Prostate gland (tissue), 2 donors: ENCODE measurements at places on chromosomes 4 and X. TPM values are rescaled to one million over a fixed set of nuclear protein-coding genes. Genes with fewer than 3 reads are reported as not detected.

GRCh38 chrX:39196192-39197102 lies 395.2 kb downstream of the MID1IP1 start:
- H3K36me3 ChIP-seq, result no peaks in the 10 kb centered on the region
- H3K27me3 ChIP-seq, result no peaks in the 10 kb centered on the region
- H3K4me3 ChIP-seq, result no peak overlapping the region
- H3K27ac ChIP-seq, result no peak overlapping the region
- DNase-seq, result no peak
- H3K4me1 ChIP-seq, result no peaks in the 10 kb centered on the region

- H3K27ac ChIP-seq, result no peak overlapping the region
- H3K4me3 ChIP-seq, result no peak overlapping the region
- H3K4me1 ChIP-seq, result no peaks in the 10 kb centered on the region
These were observed 284.4 kb upstream of the LDB2 start for GRCh38 chr4:17182888-17183287.

- H3K4me1 ChIP-seq, result peaks cover 6% of the 10 kb centered on the region
- H3K27ac ChIP-seq, result peak overlapping the region; percentile 97
- no peaks in the 10 kb centered on the region for H3K27me3 ChIP-seq
- DNase-seq, result peak; percentile 93
- no peaks in the 10 kb centered on the region for H3K36me3 ChIP-seq
These were observed 2.3 kb downstream of the MAML3 start for GRCh38 chr4:140151699-140152012.

DNA sequence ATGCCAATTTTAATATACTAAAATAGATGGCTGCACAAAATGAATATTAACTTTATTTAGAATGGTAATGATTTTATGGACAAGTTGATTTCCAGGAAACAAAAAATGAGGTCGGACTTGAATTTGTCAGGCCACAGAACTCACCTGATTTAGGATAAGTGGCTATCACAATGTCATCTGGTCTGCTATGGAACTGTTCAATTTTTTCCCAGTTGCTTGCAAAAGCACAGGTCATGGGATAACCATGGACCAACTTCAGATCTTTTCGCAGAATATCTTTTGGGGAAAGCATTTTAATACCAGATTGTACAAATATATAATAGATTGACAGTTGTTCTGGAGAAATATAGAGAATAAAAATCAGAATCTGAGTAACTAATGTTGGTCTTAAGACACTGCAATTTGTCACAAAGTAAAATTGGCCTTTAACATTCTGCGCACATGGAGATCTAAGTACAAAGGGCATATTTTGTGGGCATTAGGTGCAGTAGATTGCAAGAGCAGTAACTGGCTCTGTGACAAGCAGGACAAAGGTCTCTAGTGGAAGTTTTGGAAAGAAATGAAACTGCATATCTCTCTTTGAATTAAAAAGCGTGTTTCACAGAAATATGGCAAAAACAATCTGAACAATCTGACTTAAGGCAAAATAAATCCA lies 5.4 kb downstream of the SULT1B1 start:
- no peak overlapping the region for H3K27ac ChIP-seq
- H3K36me3 ChIP-seq, result no peaks in the 10 kb centered on the region
- no peak for DNase-seq
- H3K4me3 ChIP-seq, result no peak overlapping the region

DNA sequence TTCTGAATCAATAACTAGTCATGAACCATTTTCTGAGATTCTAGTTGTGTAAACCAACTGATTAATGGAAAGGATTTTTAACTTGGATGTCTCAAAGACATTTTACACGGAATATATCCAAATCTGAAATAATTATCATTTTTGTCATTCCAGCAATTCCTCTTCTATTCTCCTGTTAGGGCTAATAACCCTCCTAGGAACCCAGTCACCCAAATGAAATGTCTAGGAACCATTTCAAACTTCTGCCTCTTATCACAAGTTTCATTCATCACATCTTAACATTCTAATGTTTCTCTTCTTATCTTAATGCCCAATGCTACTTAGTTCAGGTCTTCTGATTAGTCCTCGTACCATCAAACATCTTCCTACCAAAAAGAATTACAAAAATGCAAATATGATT lies 639.8 kb downstream of the DMD start:
- H3K4me1 ChIP-seq, result no peaks in the 10 kb centered on the region
- H3K4me3 ChIP-seq, result no peak overlapping the region
- no peak for DNase-seq

- no peak overlapping the region for H3K4me3 ChIP-seq
- no peaks in the 10 kb centered on the region for H3K27me3 ChIP-seq
- no peaks in the 10 kb centered on the region for H3K36me3 ChIP-seq
- no peak overlapping the region for H3K27ac ChIP-seq
- no peak for DNase-seq
These were observed 122.2 kb upstream of the GC start for GRCh38 chr4:71906096-71906495.

DNA sequence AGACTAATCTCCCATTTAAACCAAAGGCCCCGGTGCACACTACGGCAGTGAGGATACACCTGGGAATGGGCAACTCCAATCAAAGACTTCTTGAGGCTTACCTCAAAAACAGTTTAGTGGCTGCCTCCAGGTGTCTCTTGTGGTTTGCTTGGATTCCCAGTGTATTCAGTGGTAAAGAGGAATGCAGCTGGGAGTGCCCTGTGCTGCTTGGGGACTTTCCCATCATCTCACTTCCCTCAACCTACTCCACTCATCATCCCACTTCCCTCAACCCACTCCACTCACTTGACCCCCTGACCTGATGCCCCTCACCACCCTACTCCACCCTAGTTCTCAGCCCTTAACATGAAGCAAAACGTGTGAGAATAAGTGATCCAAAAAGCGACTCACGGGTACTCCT lies 177.3 kb upstream of the ETNPPL start:
- H3K4me1 ChIP-seq, result no peaks in the 10 kb centered on the region
- H3K27me3 ChIP-seq, result no peaks in the 10 kb centered on the region
- no peak overlapping the region for H3K4me3 ChIP-seq
- no peak overlapping the region for H3K27ac ChIP-seq
- DNase-seq, result no peak
- H3K36me3 ChIP-seq, result no peaks in the 10 kb centered on the region

- no peaks in the 10 kb centered on the region for H3K4me1 ChIP-seq
- no peaks in the 10 kb centered on the region for H3K27me3 ChIP-seq
- H3K36me3 ChIP-seq, result no peaks in the 10 kb centered on the region
- no peak for DNase-seq
- H3K27ac ChIP-seq, result no peak overlapping the region
These were observed 63.4 kb downstream of the NFKB1 start for GRCh38 chr4:102564399-102565059.

DNA sequence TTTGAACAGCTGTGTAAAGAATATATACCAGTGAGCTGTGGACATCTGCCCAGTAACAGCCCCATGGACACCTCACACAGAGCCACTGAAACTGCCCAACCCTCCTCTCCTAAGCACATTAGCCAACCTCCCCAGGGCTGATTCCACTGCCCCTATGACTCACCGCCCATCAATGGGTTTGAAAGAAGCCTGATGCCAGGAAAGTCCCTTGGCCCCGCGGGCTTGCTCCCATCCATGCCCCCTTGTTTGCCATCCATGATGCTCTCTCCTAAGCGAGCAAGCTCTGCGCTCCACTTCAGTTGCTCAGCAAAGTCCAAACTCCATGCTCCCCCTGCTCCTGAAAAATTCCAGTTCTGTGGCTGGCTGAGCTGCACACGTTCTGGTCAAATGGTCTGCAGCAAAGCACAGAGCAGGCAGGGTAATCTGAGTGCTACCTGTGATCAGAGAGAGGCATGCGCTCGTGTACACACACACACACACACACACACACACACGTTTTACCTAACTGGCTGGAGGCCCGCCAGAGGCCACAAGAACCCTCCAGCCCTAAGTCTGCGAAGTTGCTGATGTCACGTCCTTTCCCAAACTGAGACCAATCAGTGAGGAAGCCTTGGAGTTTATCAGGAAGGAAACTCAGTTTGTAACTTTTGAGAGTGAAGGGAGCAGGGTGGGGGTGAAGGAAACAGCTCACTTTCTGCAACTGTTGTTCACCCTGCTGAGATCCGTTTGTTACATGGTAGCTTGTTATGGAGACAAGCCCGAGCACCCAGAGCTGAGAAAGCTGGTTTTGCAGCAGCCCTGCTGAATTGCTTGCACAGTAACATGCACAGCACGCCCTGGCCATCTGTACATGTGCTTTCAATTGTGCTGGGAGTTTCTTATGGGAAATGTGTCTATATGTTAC lies at the start of gene ASB9:
TSS of gene ASB9 (minus strand) at position 466 of the 904 bp plus-strand sequence. CDS start at position 257, 209 bp downstream.
- no peaks in the 10 kb centered on the region for H3K27me3 ChIP-seq
- H3K4me3 ChIP-seq, result no peak within 1 kb of the TSS
- H3K36me3 ChIP-seq, result no peaks in the 10 kb centered on the region
- DNase-seq, result peak; percentile 13
- H3K4me1 ChIP-seq, result no peaks in the 10 kb centered on the region
- H3K27ac ChIP-seq, result no peak within 1 kb of the TSS

- H3K36me3 ChIP-seq, result no peaks in the 10 kb centered on the region
- no peak overlapping the region for H3K4me3 ChIP-seq
- no peaks in the 10 kb centered on the region for H3K4me1 ChIP-seq
- H3K27ac ChIP-seq, result peak overlapping the region; percentile 15
- DNase-seq, result no peak
These were observed 29.3 kb downstream of the AFAP1 start for GRCh38 chr4:7910263-7910896.

GRCh38 chr4:123659730-123660129 lies 263.1 kb downstream of the SPRY1 start:
- H3K27me3 ChIP-seq, result no peaks in the 10 kb centered on the region
- no peak for DNase-seq
- H3K27ac ChIP-seq, result no peak overlapping the region
- no peak overlapping the region for H3K4me3 ChIP-seq
- H3K36me3 ChIP-seq, result no peaks in the 10 kb centered on the region
- H3K4me1 ChIP-seq, result no peaks in the 10 kb centered on the region

DNA sequence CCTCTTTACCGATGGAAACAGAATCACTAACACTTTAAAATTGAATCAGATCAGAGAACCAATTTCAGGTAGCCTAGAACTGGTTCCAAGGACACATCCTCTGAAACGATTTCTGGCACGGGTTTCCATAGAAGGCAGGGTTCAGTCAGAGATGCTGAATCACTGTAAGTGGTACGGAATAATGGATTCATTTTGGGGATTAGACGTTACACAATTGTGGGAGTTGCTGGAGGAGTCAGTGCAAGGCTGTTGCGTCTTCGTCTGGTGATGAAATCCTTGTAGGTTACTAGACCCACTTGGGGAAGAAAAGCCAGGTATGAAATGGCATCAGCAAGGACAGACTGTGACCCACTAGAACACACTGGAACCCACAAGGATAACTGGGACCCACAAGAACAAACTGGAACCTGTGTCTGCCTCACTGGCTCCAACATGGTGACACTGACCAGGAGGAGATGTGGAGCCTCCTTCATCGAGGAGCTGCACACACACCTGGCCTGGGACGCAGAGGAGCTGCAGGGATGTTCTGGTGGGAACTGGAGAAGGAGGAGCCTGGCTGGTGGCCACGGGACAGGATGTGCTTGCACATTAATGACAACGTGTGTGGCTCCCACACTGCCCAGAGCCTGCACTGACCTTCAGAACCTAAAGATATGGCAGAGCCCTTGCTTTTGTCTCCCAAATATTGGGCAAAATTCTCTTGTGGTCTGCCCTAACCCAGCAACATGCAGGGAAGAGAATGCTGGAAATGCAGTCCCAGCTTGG lies 105.1 kb downstream of the TRAPPC11 start:
- no peak for DNase-seq
- no peaks in the 10 kb centered on the region for H3K36me3 ChIP-seq
- peaks cover 3% of the 10 kb centered on the region for H3K4me1 ChIP-seq
- H3K27me3 ChIP-seq, result no peaks in the 10 kb centered on the region
- H3K27ac ChIP-seq, result no peak overlapping the region
- H3K4me3 ChIP-seq, result no peak overlapping the region

DNA sequence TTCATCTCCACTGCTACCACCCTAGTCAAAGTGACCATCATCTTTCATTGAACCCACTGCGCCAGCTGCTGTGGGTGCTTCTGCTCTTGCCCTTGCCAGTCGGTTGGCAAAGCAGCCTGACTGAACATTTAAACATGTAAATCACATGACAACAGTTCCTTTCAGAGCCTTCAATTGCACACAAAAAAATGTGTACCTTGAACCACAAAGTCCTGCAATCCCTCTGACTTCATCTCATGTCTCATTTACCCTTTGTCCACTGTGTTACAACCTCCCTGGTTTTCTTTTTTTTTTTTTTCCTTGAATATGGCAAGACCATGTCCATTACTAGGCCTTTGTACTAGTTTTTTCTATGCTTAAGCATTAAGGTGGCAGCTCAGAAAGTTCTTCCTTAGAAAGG lies 183.5 kb downstream of the GBA3 start:
- no peaks in the 10 kb centered on the region for H3K36me3 ChIP-seq
- no peaks in the 10 kb centered on the region for H3K27me3 ChIP-seq
- H3K4me3 ChIP-seq, result no peak overlapping the region
- no peak for DNase-seq
- no peak overlapping the region for H3K27ac ChIP-seq

DNA sequence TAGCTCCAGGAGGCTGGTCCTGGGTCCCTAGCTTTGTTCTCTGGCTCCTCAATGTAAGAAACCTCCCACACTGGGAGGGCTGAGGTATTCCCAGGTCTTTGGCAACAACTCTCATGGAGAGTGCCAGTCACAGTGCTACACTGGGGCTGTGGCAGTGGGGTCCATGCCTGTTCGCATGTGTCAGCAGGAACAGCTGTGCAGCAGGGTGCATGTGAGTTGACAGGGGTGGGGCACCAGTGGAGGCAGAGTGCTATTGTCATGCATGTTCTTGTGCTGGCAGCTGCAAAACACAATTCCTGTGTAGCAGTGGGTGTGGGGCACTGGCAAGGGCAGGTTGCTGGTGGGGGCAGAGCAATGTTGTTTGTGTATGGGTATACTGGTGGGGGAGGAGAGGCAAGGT lies 246.0 kb downstream of the CXXC4 start:
- no peaks in the 10 kb centered on the region for H3K27me3 ChIP-seq
- no peaks in the 10 kb centered on the region for H3K4me1 ChIP-seq
- no peak overlapping the region for H3K27ac ChIP-seq
- H3K4me3 ChIP-seq, result no peak overlapping the region
- H3K36me3 ChIP-seq, result no peaks in the 10 kb centered on the region

DNA sequence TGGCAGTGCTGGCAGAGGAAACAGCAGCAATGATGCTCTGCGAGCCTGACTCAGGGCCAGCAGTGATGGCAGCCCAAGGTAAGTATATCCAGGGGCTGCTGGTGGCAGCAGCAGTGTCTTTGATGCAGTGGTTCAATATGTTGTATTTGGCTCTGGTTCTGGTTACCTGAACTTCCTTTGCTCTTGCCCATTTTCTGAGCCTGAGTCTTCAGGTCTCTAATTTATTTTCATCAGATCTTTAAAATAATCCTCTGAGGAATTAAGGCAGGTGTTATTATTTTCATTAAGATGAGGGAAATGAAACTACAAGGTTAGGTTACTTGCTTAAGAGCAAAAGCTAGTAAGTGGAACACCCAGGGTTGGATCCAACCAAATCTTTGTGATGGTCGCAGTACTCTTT lies 102.8 kb upstream of the BMP2K start:
- DNase-seq, result no peak
- no peak overlapping the region for H3K27ac ChIP-seq
- no peaks in the 10 kb centered on the region for H3K4me1 ChIP-seq
- no peaks in the 10 kb centered on the region for H3K27me3 ChIP-seq

Gene MAP3K15
- total RNA-seq, result 0.09 TPM

Gene PHF8
- total RNA-seq, result 30.4 TPM

Gene RTL9
- total RNA-seq, result not detected

Gene F9
- not detected for total RNA-seq

Gene ATP8A1
- total RNA-seq, result 18.6 TPM

Gene ASB5
- total RNA-seq, result 5.0 TPM

Gene MND1
- total RNA-seq, result not detected

Gene TLR3
- total RNA-seq, result 4.3 TPM

Gene TLR6
- total RNA-seq, result 1.5 TPM

Gene CSN1S1
- not detected for total RNA-seq

Gene RPS6KA6
- total RNA-seq, result 5.3 TPM

Gene UCHL1
- total RNA-seq, result 61.5 TPM

Gene HOPX
- total RNA-seq, result 12.2 TPM
